MM.1S (cell line): ENCODE measurements at places on chromosomes 1 and 21.

DNA sequence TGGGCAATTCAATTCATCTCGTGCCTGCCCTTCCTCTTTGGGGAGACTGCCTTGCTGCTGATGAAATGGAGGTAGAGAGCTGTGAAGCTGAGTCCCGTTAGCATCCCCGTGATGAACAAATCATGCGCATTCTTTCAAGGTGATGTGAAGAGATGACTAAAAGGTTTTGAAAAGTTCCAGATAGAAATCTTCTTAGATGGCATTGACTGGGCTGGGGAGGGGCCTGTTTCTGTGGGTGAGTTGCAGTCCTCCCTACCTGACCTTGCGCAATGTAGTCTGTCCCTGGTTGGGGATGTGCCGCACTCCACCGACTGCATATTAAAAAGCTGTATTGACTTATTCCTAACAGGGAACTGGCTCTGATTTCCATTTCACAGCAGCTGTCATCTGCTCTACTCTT, 49.6 kb downstream of the ST6GALNAC3 start:
- DNase-seq, result no peak

GRCh38 chr1:52142220-52143183, 613 bp downstream of the ZFYVE9 start:
- DNase-seq, result peak; percentile 53

GRCh38 chr1:173193639-173194038, 13.5 kb downstream of the TNFSF4 start:
- DNase-seq, result no peak

- no peak for DNase-seq
Measured at GRCh38 chr1:40824591-40825434, 37.4 kb downstream of the CITED4 start.

GRCh38 chr21:27419153-27419552, 452.3 kb upstream of the ADAMTS5 start:
- no peak for DNase-seq

DNA sequence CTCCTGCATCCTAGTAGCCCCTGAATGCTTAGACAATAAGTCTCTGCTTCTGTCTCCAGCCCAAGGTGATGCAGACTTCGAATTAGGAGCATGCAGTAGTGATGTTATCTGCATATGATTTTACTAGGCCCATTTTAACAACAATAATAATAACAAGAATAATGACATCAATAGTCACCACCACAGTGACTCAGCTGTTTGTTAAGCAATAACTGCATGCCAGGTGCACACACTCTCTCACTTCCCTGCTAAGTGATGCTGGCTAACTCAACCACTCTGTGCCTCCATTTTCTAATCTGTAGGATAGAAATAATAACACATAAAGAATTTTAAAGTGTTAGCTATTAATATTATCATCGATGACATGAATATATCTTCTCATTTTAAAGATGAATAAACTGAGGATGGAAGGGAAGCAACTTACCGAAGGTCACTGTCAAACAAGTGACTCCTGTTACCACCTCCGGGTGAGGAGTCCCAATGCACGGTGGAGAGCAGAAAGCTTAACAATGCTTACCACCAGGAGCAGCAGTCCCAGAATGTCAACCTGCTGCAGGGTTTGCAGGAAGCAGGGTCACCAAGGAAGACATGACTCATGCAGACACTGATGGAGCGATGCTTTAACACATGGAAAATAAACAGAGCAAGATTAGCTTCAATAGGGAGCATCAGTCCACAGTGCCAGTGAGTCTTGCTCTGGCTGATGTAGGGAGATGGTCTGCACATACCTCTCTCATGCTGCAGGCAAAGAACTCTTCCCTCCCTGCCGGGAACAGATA, 290.2 kb downstream of the SPATA17 start:
- DNase-seq, result no peak

- no peak for DNase-seq
Measured at GRCh38 chr1:81693316-81693715, 107.4 kb upstream of the ADGRL2 start.

DNA sequence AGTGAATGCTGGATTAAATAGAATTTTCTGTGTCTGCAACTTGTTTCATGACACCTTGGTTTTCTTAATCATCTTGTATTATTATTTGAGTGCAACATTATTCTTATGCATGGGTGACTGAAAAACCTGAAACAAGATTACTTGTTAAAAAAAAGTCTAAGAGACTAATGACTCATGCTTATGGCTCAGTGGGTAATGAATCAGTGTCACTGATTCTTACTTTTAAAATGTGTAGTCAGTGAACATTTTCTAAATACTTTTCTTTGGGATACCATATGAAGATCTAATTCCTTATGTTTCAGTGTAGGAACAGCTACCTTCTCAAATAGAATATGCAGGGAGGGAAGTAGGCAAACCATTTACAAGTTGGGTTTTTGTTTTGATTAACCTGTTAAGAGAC, 65.5 kb downstream of the PRKAA2 start:
- no peak for DNase-seq

- DNase-seq, result peak; percentile 63
Measured at GRCh38 chr1:169529068-169529642, 43.4 kb upstream of the SLC19A2 start.

DNA sequence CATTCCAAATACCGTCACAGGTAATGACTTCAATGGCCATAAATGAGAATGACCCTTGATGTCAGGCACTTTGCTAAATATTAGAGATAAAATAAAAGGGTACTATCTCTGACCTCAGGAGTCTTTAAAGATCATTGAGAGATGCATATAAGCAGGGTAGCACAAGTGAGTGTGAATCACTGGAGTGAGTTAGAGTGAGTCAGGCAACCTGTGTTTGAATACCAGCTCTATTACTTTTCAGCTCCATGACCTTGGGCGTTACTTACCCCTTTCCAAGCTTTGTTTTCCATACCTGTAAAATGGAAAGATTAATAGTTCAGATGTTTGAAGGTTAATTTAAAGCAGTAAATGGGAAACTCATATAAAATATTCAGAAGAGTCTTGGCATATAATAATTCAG, 1058.0 kb upstream of the ADGRL4 start:
- DNase-seq, result no peak

GRCh38 chr1:29179641-29180184, 2.0 kb downstream of the SRSF4 start:
- no peak for DNase-seq

- DNase-seq, result no peak
Measured at GRCh38 chr1:91901231-91901630, 15.3 kb upstream of the TGFBR3 start.

DNA sequence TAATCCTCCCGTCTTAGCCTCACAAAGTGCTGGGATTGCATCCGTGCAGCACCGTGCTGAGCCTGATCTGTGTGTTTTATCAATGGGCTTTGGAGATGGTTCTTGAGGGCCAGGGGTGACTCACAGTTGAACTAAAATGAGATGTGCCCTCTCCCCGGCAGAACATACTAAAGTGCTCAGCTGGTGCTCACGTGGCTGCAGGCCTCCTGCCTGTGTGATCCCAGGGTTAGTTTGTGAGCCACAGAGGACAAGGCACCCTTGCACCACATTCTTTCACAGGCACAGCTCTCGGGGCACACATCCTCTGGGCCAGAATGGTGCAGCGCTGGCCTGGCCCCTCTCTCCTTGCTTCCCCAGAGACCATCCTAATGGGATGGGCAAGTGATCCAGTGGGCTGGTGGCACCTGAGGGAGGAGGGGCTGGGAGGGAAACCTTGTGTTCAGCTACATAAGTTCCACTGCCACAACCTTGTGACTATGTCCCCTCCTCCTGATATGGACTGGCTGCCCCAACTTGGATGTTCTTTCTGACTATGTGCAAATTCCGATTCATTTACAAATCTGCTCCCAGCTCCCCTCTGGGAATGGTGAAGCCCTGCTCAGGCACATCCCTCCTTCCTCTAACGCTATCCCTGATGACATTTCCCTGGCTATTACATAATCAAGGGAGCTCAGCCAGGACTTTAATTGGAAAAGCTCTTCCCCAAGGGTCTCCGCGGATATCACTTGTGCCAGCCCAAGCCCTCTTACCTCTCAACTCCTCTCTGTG, 197.0 kb upstream of the EDN2 start:
- DNase-seq, result no peak

- no peak for DNase-seq
Measured at GRCh38 chr21:42161956-42162681, 56.8 kb upstream of the ABCG1 start.

DNA sequence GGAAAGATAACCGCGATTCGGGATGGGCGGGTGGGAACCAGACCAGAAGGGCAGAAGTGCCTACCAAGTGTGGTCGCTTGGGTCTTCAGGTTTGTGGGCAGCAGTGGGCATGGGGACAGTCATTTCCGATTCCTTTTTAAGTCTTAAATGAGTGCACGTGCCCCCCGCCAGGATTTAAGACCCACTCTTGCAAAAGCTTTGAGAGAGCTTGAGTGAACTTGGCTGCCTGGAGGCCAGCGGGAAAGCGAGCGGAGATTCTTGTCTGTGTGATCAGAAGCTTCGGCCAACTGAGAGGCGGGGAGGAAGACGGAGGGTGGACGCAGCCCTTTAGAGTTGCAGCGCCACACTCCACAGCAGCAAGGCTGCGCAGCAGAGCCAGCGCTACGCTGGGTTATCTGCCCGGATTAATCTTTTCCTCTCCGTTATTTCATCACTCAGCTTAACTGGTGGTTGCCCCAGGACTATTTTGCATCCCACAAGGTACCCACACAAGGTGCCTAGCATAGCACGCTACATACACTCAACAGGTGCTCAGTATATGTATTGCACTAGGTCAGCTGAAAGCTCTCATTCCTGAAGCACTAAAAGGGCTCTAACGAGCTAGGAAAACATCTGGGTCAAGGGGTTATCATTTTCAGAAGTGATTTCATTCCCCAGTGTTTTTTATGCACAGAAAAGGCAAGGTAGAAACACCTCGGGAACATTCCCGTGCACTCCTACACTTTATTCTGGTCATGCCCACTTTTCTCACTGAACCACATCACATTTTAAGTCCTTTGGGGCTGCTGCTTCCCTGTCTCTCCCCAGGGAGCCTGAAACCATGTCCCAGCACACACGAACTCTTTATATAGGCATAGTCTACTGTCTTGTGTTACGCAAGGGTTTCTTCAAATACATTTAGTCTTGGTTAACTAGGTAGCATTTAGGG, 1.5 kb upstream of the BATF3 start:
- no peak for DNase-seq

DNA sequence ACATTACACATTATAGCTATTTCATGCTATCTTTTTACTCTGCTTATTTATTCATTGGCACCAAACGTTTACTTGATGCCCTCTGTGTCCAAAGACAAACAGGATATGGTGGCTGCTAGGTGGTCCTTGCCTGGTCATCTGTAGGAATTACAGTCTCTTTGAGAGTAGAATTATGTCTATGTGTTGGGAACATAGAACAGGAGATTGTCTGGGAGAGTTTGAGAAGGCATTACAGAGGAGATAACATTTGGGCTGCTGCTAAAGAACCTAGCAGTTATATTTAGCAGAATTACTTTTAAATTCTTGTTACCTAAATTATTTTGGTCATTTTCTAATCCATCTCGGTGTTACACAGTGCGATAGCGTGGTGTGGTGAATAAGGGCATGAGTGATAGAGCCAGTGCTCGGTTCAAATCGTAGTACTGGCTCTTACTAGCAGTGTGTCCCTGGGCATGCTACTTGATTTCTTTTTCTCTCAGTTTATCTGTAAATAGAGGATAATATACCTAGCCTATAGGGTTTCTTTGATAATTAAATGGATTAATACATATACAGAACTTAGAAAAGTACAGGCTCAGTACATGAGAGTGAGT, 20.5 kb downstream of the RRP15 start:
- DNase-seq, result no peak

DNA sequence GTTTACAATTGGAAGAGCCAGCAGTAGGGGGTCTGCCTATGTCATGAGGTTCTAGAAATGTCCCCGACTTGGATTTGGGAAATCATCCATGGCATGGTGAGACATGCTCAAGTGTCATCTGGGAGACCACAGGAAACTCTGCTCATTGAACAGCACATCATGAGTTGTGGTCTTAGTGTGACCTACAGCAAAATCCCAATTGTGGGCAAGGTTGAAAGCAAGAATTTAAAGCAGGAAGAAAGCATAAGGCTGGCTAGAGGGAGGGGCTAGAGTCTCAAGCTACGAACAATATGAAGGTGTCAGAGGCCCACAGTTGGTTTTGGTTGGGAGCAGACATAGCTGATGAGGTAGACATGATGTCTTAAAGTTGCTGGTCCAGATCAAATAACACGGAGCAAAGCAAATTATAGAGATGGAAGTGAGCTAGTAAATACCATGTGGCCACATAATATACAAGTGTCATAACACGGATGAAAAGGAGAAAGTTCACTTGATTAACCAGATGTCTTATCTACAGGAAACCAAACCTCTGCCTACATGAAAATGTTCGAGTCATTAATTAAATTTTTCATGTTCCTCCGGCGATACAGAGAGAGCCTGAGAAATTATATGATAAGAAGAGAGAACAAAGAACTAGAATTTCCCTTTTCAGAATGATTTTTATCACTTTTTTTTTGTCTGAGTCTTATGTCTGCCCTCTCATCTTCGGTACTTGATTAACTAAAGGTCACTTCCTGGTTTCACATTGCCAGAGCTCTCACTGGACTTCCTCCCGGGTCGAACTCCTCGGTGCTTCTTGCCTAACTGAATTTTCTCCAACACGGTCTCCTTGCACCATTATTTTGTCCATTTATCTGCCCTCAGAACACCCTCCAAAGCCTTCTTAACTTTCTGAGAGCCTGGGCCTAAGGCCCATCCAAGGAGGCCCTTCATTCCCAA, 67.5 kb upstream of the DUSP10 start:
- DNase-seq, result no peak

DNA sequence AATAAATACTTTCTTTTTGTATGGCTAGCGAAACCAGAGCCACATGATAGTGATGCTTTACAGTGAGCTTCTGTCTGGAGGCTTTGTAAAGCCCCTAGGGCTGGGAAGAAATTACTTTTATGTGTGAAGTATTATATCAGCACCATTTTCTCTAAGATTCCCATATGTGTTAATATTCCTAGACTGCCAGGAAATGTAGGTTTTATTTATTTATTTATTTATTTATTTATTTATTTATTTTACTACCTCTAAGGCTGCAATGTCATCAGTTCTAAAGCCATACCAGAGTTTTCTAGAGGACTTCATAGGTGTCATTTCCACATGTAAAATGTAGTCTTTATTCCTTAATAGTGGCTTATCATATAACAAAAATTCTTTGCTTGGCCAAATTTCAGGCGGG, 4.4 kb upstream of the CHI3L1 start:
- no peak for DNase-seq
